ENCODE measurements at places on chromosomes 6 and 20.

- no peak for DNase-seq
These were observed 16.4 kb downstream of the CHRNA4 start for GRCh38 chr20:63344616-63345327.

GRCh38 chr6:107348224-107348623 is 111.1 kb downstream of the PDSS2 start:
- no peak for DNase-seq

DNA sequence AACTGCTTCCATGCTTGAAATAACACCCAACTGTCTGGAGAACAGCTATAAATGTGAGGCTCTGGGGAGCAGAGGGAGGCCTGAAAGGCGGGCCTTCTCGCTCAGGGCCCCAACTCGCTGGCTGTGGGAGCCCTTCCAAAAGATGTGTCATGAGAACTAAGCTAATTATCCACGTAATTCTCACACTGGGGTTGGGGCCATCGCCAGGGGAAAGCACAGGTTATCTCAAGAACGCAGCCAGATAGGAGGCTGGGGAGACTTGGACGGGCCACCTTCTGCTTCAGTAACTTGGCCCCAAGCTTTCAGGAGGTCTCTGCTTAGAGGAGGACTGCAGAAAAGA is 1.6 kb downstream of the PXDC1 start:
- no peak for DNase-seq

DNA sequence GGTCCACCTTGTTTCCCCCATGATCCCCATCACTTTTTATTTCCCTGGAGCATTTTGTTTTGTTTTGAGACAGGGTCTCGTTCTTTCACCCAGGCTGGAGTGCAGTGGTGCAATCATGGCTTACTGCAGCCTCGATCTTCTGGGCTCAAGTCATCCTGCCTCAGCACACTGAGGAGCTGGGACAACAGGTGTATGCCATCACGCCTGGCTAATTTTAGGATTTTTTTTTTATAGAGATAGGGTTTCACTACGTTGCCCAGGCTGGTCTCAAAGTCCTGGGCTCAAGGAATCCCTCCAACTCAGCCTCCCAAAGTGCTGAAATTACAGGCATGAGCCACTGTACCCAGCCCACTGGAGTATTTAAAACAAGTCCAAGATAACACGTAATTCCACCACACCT is 179.9 kb downstream of the PREX1 start:
- no peak for DNase-seq

DNA sequence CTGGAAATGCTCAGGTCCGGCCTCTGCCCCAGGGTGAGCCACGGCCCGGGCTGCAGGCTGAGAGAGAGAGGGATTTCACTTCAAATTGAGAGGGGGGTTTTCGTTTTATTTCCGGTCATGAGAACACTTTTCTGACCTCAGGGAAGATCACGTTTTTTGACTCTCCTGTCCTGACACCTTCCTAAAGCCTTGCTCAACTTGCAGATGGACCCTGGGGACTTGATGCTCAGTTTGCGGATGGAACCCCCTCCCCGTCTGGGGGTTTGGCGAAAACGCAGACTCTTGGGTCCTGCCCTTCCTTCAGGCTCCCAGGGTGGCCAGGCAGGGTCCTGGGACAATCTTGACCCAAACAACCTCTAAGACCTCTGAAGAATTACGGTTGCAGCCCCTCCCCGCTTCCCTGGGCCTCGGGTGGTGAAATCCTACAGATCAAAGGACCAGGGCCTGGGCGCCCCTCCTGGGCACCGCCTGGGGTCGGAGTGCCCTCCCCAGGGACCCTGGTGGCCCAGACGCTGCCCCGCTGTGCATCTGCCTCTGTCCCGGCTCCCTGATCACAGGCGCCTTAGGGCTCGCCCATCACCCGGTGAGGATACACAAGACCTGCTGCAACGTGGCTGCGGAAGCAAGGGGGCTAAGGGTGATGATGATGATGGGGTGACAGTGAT is 148.2 kb downstream of the ERMARD start:
- no peak for DNase-seq

DNA sequence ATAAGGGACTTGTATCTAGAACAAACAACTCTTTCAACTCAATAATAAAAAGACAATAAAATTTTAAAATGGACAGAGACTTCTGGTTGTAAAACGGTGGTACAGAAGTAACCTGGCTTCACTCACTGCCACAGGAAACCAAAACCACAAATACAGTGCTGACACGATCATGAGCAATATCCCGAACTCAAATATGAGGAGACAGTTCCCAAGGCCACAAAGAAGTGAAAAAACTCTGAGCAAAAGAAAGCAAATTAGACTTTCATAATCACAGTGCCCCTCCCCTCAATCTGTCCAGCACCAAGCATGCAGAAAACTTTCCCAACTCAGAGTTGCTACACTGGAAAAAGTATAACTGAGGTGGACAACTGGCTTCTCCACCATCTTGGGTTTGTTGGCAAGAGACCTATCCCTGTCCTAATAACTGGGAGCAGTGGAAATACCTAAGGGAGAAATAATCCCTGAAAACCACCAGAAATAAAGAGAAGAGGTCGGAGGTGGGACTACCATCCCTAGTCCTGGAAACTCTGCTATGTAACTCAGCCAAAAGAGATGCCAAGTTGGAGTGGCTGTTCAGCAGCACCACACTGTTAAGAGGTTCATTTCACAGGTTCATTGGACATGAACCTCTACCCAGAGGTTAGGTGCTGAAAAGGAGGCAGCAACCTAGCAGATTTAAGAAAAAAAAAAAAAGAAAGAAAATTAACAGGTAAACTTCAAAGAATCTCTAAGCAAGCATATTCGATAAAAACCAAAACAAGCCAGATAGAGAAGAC is 55.5 kb downstream of the REV3L start:
- no peak for DNase-seq

DNA sequence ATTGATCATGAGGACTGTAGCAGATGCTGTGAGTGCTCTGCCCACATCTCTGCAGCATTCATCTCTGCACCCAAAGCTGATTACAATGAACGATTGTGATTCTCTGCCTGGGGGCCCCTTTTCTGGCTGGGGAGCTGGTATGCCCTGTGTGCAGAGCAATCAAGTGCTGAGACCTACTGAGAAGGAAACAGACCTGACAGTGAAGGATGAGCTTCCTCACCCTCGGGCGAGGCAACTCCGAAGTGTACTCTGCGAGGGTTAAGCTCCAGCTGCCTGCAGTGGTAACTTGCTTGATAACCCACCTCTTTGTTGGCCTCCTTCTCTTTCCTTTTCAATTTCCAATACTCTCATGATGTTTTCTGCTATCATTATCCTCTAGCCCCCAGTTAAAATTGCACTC is 289.7 kb upstream of the RNF24 start:
- DNase-seq, result no peak

DNA sequence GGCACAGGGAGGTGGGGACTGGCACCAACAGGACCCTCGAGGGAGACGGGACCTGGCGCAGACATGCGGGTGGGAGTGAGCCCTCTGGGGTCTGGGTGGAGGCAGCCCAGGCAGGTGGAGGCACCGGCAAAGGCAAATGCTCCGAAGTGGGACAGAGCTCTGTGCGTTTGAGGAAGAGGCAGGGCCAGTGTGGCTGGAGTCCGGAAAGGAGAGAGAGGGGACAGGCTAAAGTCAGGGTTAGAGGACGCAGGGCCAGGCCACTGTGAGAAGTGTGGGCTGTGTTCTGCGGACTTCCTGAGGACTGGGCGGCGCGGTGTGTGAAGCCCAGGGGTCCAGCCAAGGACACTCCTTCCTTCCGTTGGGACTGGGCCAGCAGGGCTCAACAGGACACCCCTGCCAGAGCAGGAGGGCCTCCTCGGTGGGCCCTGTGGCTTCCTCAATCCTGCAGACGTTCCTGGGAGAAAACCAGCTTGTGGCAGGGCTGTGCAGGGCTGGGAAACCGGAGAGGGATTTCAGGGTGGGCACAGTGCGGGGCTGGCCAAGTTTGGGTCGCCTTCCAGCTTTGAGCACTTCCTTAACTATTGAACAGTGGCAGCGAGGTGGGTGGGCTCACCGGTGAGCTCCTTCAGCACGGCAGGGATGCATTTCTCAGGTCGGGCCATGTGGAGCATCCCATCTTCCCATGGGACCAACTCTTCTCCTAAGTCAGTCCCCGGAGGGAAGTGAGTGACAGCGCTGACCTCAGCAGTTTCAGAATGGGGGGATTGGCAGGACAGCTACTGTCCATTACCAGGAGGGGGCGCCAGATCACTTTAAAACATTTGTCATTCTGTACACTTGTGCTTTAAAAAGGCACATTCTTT is 22.5 kb downstream of the MOCS3 start:
- DNase-seq, result peak; percentile 62

DNA sequence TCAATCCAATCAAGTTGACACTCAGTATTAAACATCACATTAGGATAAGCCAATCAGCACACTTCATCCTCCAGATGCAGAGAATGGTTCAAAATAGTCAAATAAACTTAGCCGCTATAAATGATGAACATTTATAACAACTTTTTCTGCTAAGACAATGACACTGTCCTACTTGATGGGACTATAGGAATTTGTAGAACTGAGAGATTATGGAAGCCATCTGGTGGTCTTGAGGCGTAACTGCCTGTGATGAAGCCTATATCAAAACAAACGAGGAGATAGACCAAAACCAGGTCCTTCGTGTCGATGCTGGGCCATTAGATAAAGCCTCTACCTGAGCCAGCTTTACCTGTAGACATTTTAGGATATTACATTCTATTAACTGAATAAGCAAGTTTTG is 631.1 kb downstream of the COL12A1 start:
- DNase-seq, result no peak

GRCh38 chr20:35369804-35370203 is 42.0 kb downstream of the UQCC1 start:
- no peak for DNase-seq

GRCh38 chr6:149646599-149646998 is 1.9 kb downstream of the KATNA1 start:
- no peak for DNase-seq

- no peak for DNase-seq
These were observed 290.0 kb downstream of the TBC1D7 start for GRCh38 chr6:13038315-13038714.

DNA sequence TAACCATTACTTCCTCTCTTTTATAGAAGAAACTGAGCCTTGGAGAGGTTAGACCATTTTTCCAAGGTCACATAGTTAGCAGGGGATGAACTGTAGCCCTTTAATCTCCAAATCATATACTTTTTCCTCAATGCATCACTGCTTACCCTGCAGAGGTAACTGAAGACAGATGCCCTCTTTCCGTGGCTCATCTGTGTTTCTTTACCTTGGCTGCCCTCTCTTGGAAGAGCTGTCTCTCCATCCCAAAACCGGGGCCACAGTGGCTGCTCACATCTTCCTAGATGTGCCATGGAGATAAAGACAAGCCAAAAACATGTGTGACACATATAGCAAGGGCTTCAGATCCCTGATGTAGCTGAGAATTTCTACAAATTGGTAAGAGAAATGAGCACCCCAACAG is 581 bp upstream of the ALDH8A1 start:
- no peak for DNase-seq

- DNase-seq, result no peak
These were observed 61.5 kb downstream of the RREB1 start for GRCh38 chr6:7169296-7169721.

- DNase-seq, result no peak
These were observed 23.2 kb downstream of the PAK5 start for GRCh38 chr20:9815632-9816031.

- no peak for DNase-seq
These were observed 2.9 kb downstream of the STX11 start for GRCh38 chr6:144153260-144153659.

- DNase-seq, result no peak
These were observed 13.5 kb upstream of the FRMD1 start for GRCh38 chr6:168092541-168092940.

- DNase-seq, result no peak
These were observed 61.5 kb upstream of the CDKAL1 start for GRCh38 chr6:20472748-20473147.

- no peak for DNase-seq
These were observed 34.0 kb upstream of the BMP6 start for GRCh38 chr6:7691675-7692452.

GRCh38 chr20:63754008-63754407 is 14.4 kb downstream of the SLC2A4RG start:
- no peak for DNase-seq

DNA sequence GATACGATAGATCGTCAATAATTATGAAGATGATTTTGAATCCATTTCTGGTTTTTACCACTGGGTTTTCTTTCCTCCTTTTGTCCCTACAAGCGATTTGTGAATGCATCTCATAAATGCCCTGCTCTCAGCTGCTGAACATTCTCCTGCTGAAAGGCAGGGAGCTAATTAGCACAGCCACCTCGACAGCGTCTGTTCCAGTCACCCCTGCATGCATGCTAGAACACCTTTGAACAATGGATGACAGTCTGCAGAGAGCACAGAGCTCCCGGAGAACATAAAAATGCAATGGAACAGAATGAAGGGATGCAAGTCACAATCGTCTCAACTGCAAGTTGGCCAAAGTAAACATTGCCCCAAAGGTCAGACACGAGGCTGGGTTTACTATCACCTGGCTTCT is 105.8 kb downstream of the SLC35B3 start:
- DNase-seq, result no peak

DNA sequence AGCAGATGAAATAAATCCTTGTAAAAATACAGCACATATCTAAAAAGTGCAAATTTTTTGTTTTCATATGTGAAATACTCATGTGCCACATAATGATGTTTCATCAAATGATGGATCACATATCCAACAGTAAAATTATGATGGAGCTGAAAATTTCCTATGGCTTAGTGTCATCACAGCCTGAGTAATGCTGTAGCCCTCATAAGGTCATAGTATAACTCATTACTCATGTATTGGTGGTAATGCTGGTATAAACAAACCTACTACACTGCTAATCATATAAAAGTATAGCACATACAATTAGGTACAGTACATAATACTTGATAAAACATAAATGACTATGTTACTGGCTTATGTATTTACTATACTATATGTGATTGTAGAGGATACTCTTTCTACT is 12.9 kb downstream of the TSPYL1 start:
- no peak for DNase-seq

DNA sequence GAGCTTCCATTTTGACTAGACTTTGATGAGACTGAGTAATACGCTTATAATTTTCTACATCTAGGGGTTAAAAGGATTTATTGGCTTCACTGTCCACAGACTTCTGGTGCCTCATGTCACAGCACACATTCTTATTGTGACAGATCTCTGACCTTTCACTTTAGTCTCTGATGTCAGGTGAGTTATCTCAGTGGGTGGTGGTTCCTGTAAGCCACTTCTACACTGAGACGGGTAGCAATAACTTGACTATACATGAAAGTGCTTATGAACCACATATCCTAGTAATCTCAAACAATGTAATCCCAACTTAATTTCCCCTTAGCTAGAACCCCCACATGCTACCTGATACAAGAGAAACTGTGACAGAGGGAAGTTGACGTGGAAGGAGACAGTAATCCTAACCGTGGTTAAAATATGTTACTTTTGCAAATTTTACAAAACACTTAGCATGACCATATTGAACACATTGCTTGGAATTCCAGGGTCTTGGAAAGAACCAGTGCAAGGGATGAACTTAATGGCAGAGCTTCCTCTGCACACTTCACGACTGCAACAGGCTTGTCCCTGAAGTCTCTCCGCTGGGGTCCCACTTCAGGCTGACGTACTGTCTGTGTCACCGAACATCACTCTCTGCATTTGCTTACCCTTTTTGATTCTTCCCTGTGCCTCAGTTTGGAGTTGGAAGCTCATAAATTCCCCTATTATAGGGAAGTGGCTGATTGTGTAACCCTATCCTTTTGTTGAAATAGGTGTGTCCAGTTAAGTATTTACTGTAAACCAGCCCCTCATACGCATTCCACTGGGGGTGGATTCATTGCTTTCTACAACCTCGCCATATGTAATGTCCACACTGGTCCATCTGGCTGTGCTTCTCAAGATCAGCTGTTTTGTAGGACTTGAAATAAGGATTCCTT is 6.4 kb upstream of the TRIM40 start:
- DNase-seq, result no peak

Data from effector CD4-positive, alpha-beta T cell (primary cell).